ENCODE measurements at places on chromosomes 11 and 22. TPM values are rescaled to one million over a fixed set of nuclear protein-coding genes. Genes with fewer than 3 reads are reported as not detected.

Gene FXYD6
- polyA plus RNA-seq, result not detected

Gene SOX10
- polyA plus RNA-seq, result not detected

Gene ART1
- not detected for polyA plus RNA-seq

Gene USP2
- not detected for polyA plus RNA-seq

Gene HORMAD2
- polyA plus RNA-seq, result not detected

Gene RAB30
- 5.1 TPM for polyA plus RNA-seq

Gene PLAAT3
- 39.5 TPM for polyA plus RNA-seq

Gene YWHAH
- 113 TPM for polyA plus RNA-seq

Gene CDC42EP1
- polyA plus RNA-seq, result not detected

Gene RNF214
- polyA plus RNA-seq, result 35.0 TPM

Gene TEF
- polyA plus RNA-seq, result 5.3 TPM

Gene GLYATL2
- not detected for polyA plus RNA-seq

Gene RAB36
- polyA plus RNA-seq, result 1.5 TPM

Gene CDC42BPG
- 0.52 TPM for polyA plus RNA-seq

Gene CBLIF
- not detected for polyA plus RNA-seq

Gene BIK
- 7.2 TPM for polyA plus RNA-seq

Gene SLC6A5
- not detected for polyA plus RNA-seq

Gene TMEM135
- polyA plus RNA-seq, result 5.9 TPM

Gene CCDC188
- polyA plus RNA-seq, result not detected

Gene C11orf16
- polyA plus RNA-seq, result not detected

Gene UBQLNL
- not detected for polyA plus RNA-seq

Gene ESAM
- polyA plus RNA-seq, result not detected

Gene MAPK8IP2
- polyA plus RNA-seq, result not detected

Gene SDHD
- 154 TPM for polyA plus RNA-seq

Gene CRYBB2
- polyA plus RNA-seq, result not detected

Gene CHADL
- polyA plus RNA-seq, result 0.70 TPM

Gene OR6T1
- not detected for polyA plus RNA-seq

Gene TRIM51G
- polyA plus RNA-seq, result not detected

Gene GDPD4
- polyA plus RNA-seq, result not detected

Gene CRYBB3
- polyA plus RNA-seq, result not detected

Gene ANO5
- not detected for polyA plus RNA-seq

Gene MAPK11
- polyA plus RNA-seq, result 0.28 TPM

Gene OR5AS1
- not detected for polyA plus RNA-seq

Gene OR2D2
- polyA plus RNA-seq, result not detected

Gene LYVE1
- not detected for polyA plus RNA-seq

Gene ZBTB16
- 71.9 TPM for polyA plus RNA-seq

Gene MYRF
- polyA plus RNA-seq, result 0.63 TPM

Gene TRIM48
- polyA plus RNA-seq, result not detected

Gene C11orf87
- not detected for polyA plus RNA-seq

Gene CSF2RB
- polyA plus RNA-seq, result 0.09 TPM

Gene CFAP68
- polyA plus RNA-seq, result 24.7 TPM

Gene THY1
- not detected for polyA plus RNA-seq

Gene CARD18
- polyA plus RNA-seq, result not detected

Gene NPAT
- 39.6 TPM for polyA plus RNA-seq

Gene SLC37A2
- polyA plus RNA-seq, result 0.33 TPM

Gene TMEM25
- 12.1 TPM for polyA plus RNA-seq

Gene OR2AT4
- polyA plus RNA-seq, result not detected

Gene MS4A12
- not detected for polyA plus RNA-seq

Gene SEPTIN3
- polyA plus RNA-seq, result not detected

Gene UPB1
- 0.10 TPM for polyA plus RNA-seq

Gene CLCF1
- polyA plus RNA-seq, result 4.6 TPM

Gene PARVB
- polyA plus RNA-seq, result 6.2 TPM

Gene SNX15
- 16.4 TPM for polyA plus RNA-seq

Gene RFPL2
- 1.9 TPM for polyA plus RNA-seq

Gene TREH
- polyA plus RNA-seq, result not detected

Gene HBB
- polyA plus RNA-seq, result not detected

Gene VPS37C
- 1.3 TPM for polyA plus RNA-seq

Gene ACCS
- polyA plus RNA-seq, result 0.60 TPM

Gene LGALS12
- not detected for polyA plus RNA-seq
